ENCODE measurements at places on chromosomes 4 and X. TPM values are rescaled to one million over a fixed set of nuclear protein-coding genes. Genes with fewer than 3 reads are reported as not detected.

DNA sequence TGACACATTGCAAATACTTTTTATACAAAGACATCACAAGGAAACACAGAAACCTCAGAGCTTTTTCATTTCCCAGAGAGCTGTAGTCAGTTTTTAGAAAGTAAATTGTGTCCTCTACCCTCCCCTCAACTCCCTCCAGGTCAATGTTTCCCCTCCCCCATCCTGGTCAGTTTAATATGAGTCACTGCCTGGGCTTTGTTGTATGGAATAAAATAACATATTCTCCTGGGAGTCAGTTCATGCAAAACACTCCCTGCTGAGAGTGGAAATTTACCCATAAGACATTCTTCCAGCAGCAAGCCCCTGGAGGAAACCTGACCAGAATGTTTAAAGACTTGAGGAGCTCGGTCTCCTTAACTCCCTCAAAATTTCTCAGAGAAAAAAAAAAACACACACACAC, 270.1 kb upstream of the LDB2 start:
- no peaks in the 10 kb centered on the region for H3K36me3 ChIP-seq
- no peaks in the 10 kb centered on the region for H3K4me1 ChIP-seq
- DNase-seq: no peak
- H3K27ac ChIP-seq: no peak overlapping the region
- H3K27me3 ChIP-seq: no peaks in the 10 kb centered on the region

- peak; percentile 47 for DNase-seq
- H3K27me3 ChIP-seq: no peaks in the 10 kb centered on the region
Measured at GRCh38 chr4:46844325-46844917, 64.6 kb downstream of the COX7B2 start.

GRCh38 chr4:114267976-114268375, 288.5 kb upstream of the ARSJ start:
- H3K27ac ChIP-seq: no peak overlapping the region
- H3K27me3 ChIP-seq: peaks cover 4% of the 10 kb centered on the region
- H3K4me1 ChIP-seq: no peaks in the 10 kb centered on the region
- no peak overlapping the region for H3K4me3 ChIP-seq
- no peaks in the 10 kb centered on the region for H3K36me3 ChIP-seq
- no peak for DNase-seq

DNA sequence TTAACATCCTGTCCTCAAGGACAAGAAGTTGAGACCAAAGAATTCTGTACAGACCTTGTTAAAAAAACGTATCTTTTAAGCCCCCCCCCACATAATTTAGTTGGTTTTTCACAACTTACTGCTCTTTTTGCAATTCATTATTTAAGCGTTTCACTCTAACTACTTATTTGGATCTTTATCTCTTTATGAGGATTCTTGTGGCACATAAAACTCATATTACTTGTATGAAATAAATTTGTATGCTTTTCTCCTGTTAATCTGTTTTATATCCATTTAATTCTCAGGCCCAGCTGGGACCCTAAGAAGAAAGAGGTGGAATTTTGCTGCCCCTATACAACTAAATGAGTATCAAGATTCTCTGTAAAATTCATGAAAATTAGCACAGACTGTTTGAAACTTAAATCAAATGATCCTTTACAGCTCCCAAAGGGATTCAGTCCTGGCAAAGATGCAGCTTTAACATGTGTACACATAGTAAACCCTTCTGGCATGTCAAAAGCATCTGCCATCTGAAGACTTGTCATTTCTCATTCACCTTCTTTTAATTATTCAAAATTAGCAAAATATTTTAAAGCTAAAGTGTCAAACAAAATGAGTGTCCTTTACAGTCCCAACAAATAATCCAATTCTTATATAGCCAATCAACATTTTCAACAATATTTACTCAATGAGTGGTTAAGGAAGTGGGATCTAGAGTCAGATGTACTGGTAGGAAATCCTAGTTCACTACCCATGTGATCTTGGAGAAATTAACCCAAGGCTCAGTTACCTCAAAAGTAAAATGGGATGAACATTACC, 17.7 kb downstream of the ARAP2 start:
- H3K4me1 ChIP-seq: no peaks in the 10 kb centered on the region
- DNase-seq: no peak
- no peak overlapping the region for H3K4me3 ChIP-seq

- no peaks in the 10 kb centered on the region for H3K36me3 ChIP-seq
- no peak for DNase-seq
- H3K27ac ChIP-seq: no peak overlapping the region
Measured at GRCh38 chr4:145899886-145900460, 38.6 kb downstream of the ZNF827 start.

GRCh38 chr4:122450847-122451246, 5.7 kb downstream of the IL2 start:
- no peak for DNase-seq
- no peaks in the 10 kb centered on the region for H3K4me1 ChIP-seq
- no peaks in the 10 kb centered on the region for H3K27me3 ChIP-seq
- no peak overlapping the region for H3K4me3 ChIP-seq
- no peaks in the 10 kb centered on the region for H3K36me3 ChIP-seq

GRCh38 chr4:91089178-91089577, 962.0 kb downstream of the CCSER1 start:
- no peak for DNase-seq
- no peaks in the 10 kb centered on the region for H3K27me3 ChIP-seq
- H3K4me3 ChIP-seq: no peak overlapping the region
- H3K36me3 ChIP-seq: no peaks in the 10 kb centered on the region
- H3K27ac ChIP-seq: no peak overlapping the region
- no peaks in the 10 kb centered on the region for H3K4me1 ChIP-seq

DNA sequence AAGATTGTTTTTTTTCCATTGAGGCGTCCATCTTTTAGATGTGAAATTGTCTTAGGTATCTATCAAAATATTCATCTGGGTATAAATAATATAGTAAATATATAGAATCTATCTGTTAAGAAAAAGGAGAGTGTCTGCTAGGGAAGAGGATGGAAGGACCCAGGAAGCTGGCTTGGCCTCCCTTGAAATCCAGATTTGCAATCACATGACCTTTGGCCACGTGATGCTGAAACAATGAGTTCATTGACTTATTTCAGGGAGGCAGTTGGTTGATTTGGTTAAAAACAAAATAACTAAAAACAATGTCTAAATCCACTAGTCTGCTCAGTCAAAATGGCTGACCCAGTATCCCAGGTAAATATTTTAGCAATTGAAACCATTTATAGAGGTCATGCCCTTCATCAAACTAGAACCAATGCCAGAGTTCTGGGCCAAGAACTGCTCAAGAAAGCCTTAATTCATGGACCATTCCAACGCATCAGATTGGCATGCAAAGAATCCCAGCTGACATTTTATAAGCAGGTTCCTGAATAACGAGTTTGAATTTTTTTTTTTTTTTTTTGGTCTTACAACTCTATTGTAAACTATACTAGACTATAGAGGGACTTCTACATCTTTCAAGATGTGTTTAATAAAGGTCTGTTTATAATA, 172.7 kb downstream of the MID1 start:
- H3K4me1 ChIP-seq: no peaks in the 10 kb centered on the region
- H3K36me3 ChIP-seq: no peaks in the 10 kb centered on the region
- H3K27me3 ChIP-seq: no peaks in the 10 kb centered on the region
- no peak overlapping the region for H3K4me3 ChIP-seq

DNA sequence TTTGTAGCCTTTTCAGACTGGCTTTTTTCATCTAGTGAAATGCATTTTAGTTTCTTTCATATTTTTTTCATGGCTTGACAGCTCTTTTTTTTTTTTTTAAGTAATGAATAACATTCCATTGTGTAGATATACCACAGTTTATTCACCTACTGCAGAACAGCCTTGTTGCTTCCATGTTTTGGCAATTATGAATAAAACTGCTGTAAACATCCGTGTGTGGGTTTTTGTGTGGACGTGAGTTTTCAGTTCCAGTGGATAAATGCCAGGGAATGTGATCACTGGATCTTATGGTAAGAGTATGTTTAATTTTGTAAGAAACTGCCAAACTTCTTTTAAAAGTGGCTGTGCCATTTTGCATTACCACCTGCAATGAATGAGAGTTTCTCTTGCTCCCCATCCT, 160.8 kb downstream of the SOWAHB start:
- no peaks in the 10 kb centered on the region for H3K27me3 ChIP-seq
- DNase-seq: no peak
- H3K27ac ChIP-seq: no peak overlapping the region
- H3K36me3 ChIP-seq: no peaks in the 10 kb centered on the region
- H3K4me1 ChIP-seq: no peaks in the 10 kb centered on the region

DNA sequence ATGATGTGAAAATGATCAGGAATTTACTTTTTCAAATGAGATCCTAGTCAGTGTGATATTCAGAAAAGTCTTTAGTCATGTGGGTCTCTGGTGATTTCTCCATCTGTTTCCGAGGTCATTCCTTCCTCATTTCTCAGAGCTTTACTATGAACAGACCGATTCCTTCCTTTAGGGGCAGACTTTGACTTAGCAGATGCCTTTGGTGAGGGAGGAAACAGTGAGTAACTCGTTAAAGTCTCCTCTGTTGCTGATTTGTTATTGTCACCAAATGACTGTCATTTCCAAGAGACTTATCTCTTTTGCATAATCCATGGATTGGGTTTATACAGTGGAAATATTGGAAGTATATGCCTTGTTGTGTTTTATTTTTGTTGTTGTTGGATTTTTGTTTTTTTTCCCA, 76.2 kb upstream of the CD99 start:
- H3K36me3 ChIP-seq: no peaks in the 10 kb centered on the region
- H3K4me1 ChIP-seq: no peaks in the 10 kb centered on the region
- no peak overlapping the region for H3K4me3 ChIP-seq
- DNase-seq: no peak
- no peaks in the 10 kb centered on the region for H3K27me3 ChIP-seq

- H3K27ac ChIP-seq: peak within 1 kb of the TSS; percentile 47
- H3K4me3 ChIP-seq: peak within 1 kb of the TSS; percentile 44
- peak; percentile 51 for DNase-seq
Measured at GRCh38 chr4:95548738-95549245, at the start of gene UNC5C. TSS of gene UNC5C (minus strand) at chr4:95548973.

- no peaks in the 10 kb centered on the region for H3K36me3 ChIP-seq
- H3K27ac ChIP-seq: no peak overlapping the region
- no peak for DNase-seq
- H3K4me1 ChIP-seq: no peaks in the 10 kb centered on the region
- no peak overlapping the region for H3K4me3 ChIP-seq
Measured at GRCh38 chrX:14777525-14777924, 95.3 kb downstream of the FANCB start.

DNA sequence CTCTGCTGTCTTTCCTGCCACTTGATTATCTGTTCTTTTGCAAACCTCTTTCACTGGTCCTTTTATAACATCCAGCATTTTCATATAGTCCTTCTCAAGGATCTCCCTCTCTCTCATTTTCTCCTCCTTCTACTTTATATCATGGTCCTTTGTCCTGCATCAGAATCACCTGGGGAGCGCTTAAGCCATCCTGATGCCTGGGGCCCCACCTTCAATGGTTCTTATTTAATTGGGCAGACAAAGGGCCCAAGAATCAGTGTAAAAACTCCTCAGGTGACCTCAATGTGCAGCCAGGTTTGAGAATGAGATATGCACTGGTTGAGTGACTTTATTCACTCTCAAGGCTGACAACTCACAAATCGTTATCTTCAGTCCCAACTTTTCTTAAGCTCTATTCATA, 283.9 kb downstream of the UNC5C start:
- H3K4me1 ChIP-seq: no peaks in the 10 kb centered on the region
- no peak for DNase-seq
- no peaks in the 10 kb centered on the region for H3K27me3 ChIP-seq
- H3K4me3 ChIP-seq: no peak overlapping the region
- H3K27ac ChIP-seq: no peak overlapping the region
- H3K36me3 ChIP-seq: no peaks in the 10 kb centered on the region

GRCh38 chrX:6131287-6131686, 97.4 kb downstream of the NLGN4X start:
- no peaks in the 10 kb centered on the region for H3K36me3 ChIP-seq
- H3K4me1 ChIP-seq: no peaks in the 10 kb centered on the region
- no peak for DNase-seq
- H3K27me3 ChIP-seq: no peaks in the 10 kb centered on the region

- no peak overlapping the region for H3K27ac ChIP-seq
- H3K27me3 ChIP-seq: peaks cover 14% of the 10 kb centered on the region
- peaks cover 2% of the 10 kb centered on the region for H3K4me1 ChIP-seq
- H3K36me3 ChIP-seq: no peaks in the 10 kb centered on the region
- DNase-seq: no peak
Measured at GRCh38 chr4:56052481-56052880, 103.7 kb downstream of the CEP135 start.

DNA sequence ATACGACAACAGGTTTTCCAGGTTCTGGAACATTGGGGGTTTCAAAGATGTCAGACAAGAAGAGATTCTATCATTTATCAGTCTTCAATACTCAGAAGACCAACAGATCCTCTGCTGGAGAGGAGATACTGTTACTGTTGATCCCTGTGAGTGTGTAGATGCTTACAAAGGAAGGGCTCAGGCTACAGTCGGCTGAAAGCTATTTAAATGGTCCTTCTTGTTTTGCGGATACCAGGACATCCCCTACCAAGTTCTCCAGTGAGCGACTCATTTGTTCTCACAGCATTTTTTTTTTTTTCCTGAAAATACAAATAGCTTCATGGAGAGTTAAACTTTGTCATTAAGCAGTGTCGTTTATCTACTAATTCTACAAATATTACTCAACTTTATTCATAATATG, 201.6 kb downstream of the CAMK2D start:
- no peaks in the 10 kb centered on the region for H3K27me3 ChIP-seq
- no peaks in the 10 kb centered on the region for H3K36me3 ChIP-seq

- no peak overlapping the region for H3K27ac ChIP-seq
- H3K4me1 ChIP-seq: peaks cover 4% of the 10 kb centered on the region
- H3K27me3 ChIP-seq: no peaks in the 10 kb centered on the region
Measured at GRCh38 chr4:1763550-1764080, 29.5 kb upstream of the FGFR3 start.

GRCh38 chrX:56783450-56783831, 54.4 kb downstream of the NBDY start:
- DNase-seq: no peak
- H3K4me1 ChIP-seq: no peaks in the 10 kb centered on the region
- peak overlapping the region; percentile 78 for H3K27ac ChIP-seq
- peak overlapping the region; percentile 15 for H3K4me3 ChIP-seq
- no peaks in the 10 kb centered on the region for H3K27me3 ChIP-seq
- no peaks in the 10 kb centered on the region for H3K36me3 ChIP-seq

- DNase-seq: no peak
- H3K27me3 ChIP-seq: no peaks in the 10 kb centered on the region
- no peak overlapping the region for H3K27ac ChIP-seq
- H3K4me1 ChIP-seq: no peaks in the 10 kb centered on the region
- H3K4me3 ChIP-seq: no peak overlapping the region
Measured at GRCh38 chr4:10593130-10593529, 91.4 kb downstream of the CLNK start.

- H3K4me1 ChIP-seq: no peaks in the 10 kb centered on the region
- H3K27me3 ChIP-seq: no peaks in the 10 kb centered on the region
- DNase-seq: no peak
- H3K4me3 ChIP-seq: no peak overlapping the region
- H3K36me3 ChIP-seq: no peaks in the 10 kb centered on the region
Measured at GRCh38 chr4:72591547-72592454, 22.8 kb upstream of the ADAMTS3 start.

- H3K4me1 ChIP-seq: peaks cover 37% of the 10 kb centered on the region
- peak overlapping the region; percentile 74 for H3K4me3 ChIP-seq
- H3K27me3 ChIP-seq: no peaks in the 10 kb centered on the region
Measured at GRCh38 chr4:8199594-8200301, 658 bp downstream of the SH3TC1 start.

Gene SSX2B
- not detected for total RNA-seq

Gene FUNDC2
- total RNA-seq: 39.6 TPM

Gene KLHL4
- total RNA-seq: 0.58 TPM

Gene F9
- 266 TPM for total RNA-seq

Gene COL4A5
- 0.87 TPM for total RNA-seq

Gene PNCK
- total RNA-seq: not detected

Gene CT45A3
- not detected for total RNA-seq

Gene SPATA4
- not detected for total RNA-seq

Gene STATH
- total RNA-seq: not detected

Gene REELD1
- 0.44 TPM for total RNA-seq

Gene LPAR4
- total RNA-seq: not detected

Gene WNK3
- total RNA-seq: 11.7 TPM

Data from right lobe of liver (tissue), 6 donors.